ENCODE measurements at places on chromosomes 16 and 17.

DNA sequence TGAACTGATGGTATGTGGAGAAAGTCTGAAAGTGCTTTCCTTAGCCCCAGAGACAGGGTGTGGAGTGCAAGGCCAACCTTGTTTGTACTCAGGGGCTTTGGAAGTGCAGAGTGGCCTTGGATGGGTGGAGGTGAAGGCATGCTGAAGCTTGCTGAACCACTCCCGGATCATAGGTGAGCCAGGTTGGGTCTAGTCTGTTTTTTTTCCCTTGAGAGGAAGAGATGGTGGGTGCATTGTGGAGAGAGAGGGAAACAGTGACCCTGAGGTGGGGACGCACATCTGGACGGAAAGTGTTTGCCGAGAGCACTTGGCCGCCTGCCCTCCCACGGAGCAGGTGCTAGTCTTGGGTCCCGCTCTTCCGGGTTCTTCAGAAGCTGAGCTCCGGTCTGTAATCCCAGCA lies 12.5 kb downstream of the ABAT start:
- no peak for DNase-seq

DNA sequence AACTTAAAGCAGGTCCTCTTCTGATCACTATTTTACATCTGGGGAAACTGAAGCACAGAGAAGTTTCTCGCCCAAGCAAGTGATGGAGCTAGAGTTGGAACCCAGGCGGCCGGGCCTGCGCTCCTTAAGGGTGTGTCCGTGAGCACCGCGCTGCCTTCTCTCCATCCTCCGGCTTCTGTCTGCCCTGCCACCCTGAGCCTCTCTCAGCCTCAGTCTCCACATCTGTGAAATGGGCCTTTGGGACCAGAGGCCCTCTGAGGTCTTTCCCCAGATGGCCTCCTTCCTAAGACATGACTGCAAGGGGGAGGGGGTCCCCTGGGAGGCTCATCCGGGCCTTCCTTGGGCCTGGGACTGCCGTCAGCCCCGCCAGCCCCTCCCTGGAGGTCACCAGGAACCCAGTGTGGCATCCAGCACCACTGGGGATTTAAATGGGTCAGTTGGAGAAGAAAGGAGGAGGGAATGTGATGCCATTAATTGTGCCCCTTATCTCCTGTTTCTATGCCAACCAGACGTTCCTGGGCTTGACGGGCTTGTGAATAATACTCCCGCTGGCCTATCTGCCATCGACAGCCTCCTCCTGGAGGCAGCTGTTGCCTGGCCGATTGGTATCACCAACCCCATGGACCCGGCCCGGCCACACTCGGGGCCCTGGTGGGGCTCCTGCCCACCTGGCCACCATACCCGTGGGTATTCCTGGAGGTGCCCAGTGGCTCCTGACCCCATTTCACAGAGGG lies 5.1 kb downstream of the ZFPM1 start:
- DNase-seq = no peak

DNA sequence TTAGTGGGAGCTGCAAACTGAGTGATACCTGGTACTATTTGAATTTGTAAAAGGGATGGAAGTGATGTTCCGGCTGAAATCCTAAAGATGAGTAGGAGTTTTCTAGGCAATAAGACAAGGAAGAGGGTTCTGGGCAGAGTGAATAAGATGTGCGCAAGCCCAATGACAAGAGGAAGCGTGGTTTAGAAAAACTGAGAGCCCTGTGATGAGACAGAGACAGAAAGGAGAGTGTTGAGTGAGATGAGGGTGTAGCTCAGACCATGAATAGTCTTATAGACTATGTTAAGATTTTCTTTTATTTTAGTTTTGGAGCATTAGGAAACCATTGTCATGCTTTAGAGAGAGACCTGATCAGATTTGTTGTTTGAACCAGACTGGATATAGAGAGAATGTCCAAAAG lies 50.2 kb downstream of the COX10 start:
- no peak for DNase-seq

- DNase-seq = no peak
Measured at GRCh38 chr16:56662357-56663354, 4.9 kb downstream of the MT1F start.

GRCh38 chr17:78746263-78746948 lies 35.7 kb downstream of the CYTH1 start:
- no peak for DNase-seq

DNA sequence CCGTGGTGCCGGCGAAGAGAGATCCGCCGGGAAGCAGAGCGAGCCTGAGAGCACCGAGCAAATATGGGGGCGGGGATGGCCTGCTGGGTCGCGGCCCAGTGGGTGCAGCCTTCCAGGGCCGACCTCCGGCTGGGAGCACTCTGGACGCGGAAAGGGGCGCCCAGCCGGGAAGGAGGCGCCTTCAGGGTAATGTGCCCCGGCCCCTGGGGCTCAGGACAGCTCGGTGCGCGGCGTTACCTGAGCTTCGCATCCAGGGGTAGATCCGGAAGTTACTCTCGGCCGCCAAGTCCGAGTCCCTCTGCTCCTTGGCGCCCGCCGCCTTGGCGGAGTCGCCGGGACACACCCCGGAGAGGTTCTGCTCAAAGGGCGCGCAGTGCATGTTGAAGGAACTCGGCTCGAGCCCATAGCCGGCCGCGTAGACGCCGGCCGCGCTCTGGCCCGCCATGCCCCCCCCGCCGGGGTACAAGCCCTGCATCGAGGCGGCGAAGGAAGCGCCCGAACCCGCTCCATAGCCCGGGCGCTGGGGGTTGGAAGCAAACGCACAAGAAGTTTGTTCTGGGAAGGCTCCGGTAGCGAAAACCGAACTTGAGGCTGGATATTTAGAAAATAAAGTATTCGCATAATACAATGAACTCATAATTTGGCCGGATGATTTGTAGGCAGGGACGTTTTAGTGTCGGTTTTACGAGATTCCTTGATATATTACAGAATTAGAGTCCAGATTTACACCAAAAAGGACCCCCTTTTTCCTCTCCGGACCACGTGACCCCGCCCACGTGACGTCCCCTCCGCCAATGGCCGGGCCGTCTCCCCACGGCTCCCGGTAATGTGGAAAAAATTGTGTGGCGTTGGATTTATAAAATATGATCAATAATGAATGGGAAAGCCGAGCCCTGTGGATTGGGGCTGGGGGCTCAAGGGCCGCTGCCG lies at the start of gene HOXB7:
TSS of gene HOXB7 (minus strand) at position 736 of the 930 bp plus-strand sequence. CDS start at position 637, 99 bp downstream.
- no peak for DNase-seq

DNA sequence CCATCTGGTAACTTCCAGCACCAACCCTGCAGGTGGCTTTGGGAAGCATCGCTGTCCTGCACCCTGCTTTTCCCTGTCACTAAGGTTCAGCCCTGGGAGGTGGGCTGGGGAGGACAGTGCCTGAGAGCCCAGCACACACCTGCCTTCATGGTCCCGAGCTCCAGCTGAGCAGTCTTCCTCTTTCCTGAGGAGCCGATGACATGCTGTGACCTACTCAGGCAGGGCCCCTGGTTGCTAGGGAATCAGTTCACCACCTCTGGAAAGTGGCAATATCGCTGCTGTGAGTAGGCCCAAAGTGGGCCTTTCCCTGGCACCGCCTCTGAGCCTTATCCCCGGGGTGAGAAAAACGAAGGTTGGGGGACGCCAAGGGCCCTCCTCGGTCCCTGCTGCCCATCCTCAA lies 17.9 kb downstream of the ST3GAL2 start:
- no peak for DNase-seq

Measured in stimulated activated CD4-positive, alpha-beta T cell treated with anti-CD3 and anti-CD28 coated beads, Interleukin-1b, Interleukin-23, amount 100 ng/mL, for 1 hour (primary cell).